ENCODE measurements at places on chromosomes 1 and 21.

DNA sequence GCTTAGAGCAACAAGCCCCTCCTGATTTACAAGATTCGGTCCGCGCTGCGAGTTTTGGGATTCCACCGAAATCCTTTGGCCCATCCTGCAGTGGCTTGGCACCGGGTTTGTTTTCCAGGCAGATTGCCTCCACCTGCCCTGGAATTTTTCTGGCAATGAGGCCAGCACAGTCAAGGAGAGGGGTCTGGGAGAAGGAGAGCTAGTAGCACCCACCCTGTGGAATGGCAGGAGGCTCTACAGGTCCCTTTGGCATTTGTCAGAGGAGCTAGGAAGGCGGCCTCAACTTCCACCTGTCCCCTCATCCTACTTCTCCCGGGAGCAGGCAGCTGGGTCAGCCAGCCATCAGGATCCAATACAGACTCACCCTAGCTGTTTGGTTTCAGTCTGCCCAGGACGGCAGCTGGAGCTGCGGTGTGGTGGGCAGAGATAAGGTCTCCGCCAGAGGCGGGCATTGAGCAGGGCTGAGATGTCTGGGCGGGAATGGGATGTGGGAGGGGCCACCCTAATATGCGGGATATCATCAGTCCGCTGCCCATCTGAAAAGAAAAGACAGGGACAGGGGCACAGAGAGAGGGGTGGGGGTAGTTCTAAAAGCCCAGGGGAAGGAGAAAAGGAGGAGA lies 37.8 kb upstream of the PRELP start:
- DNase-seq: no peak

DNA sequence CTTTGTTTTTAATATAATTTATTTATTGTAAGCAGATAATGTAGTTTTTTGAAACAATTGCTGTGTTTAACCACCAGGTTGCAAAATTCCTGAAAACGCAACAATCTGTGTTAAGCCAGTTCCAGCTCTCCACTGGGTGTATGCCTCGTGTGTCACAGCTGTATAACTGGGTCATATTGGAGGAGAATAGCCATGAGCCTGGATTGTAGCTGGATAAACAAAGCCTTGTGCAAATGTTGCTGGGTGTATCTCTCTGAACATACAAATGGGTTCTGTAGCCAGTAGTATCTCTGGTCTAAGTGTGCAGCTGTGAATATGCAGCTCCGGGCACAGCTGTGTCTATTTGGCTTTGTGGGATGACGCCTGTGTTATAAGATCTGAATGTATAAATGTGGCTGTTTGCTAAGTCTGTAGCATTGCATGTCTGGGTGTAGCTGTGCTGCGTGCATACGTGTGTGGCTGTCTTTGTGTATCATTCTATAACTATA lies 2.8 kb downstream of the TCEA3 start:
- DNase-seq: no peak

- no peak for DNase-seq
These were observed 265.9 kb downstream of the PDE4B start for GRCh38 chr1:66058558-66058957.

- DNase-seq: peak; percentile 36
These were observed 649 bp downstream of the PTPN7 start for GRCh38 chr1:202159534-202160371.

DNA sequence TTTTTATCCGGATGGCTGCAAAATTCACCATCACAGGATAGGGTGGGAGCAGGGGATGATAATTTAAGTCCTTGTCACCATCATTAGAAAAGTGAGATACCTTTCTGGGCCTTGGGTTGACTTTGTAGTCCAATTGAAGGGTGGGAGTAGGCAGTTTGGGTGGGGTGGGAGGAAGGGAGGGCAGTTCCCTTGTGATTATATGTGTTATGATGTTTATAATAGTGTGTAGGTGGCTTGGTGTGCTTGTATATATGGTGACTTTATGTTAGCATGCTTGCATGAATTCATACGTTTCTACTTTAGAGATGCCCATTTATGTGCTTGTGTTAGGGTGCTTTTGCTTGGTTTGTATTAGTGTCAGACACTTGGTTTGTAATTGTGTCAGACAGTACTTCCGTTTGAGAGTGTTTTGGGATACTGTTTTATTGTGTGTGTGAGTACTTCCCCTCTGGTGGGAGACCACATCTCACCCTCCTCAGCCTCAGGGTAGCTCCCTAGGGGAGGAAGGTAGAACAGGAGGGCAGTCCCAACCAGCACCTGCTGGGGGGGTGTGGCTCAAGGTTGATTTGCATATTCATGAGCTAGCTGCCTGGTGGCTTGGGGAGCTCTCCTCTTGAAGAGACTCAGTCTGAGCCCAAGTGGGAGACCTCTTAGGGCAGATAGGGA lies 6.3 kb upstream of the POU3F1 start:
- no peak for DNase-seq

GRCh38 chr1:111758373-111758772 lies 2.7 kb downstream of the DDX20 start:
- no peak for DNase-seq

DNA sequence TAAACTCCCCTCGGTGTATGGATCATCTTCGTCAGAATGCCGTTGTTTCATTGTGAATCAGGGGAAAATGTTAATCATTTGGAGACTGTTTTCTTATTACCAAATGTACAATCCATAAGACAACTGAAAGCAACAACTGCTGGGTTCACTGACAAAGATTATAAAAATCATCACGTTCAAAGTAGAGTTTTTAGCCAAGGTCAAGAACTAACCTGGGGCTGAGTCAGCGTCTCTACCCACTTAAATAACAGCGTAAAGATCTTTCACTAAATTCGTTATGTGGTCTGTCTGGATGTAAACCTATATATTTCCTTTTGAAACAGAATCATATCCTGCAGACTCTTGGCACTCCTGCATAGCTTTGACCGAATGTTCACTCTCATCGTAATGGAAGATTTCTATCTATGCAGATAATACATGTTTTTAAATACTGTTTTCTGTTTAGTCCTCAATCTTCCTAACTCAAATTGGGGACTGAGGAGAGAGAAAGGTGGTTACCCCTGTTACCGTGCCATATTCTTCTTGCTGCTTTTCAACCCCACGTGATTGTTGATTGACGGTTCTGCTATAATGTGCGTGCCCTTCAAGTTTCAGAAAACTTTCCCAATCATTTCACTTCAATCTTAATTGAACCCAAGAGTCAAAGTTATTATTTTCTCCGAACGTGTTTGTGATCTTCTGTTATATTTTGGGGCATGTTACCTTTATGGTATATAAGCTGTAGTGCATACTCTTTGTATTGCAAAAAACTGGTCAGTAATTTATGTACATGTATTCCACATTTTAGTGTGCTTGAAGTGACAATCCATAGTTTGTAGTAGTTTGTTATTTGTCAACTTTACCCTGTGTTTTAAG lies 15.6 kb upstream of the NCMAP start:
- DNase-seq: no peak

- DNase-seq: no peak
These were observed 59.4 kb upstream of the GNG4 start for GRCh38 chr1:235709018-235709417.

DNA sequence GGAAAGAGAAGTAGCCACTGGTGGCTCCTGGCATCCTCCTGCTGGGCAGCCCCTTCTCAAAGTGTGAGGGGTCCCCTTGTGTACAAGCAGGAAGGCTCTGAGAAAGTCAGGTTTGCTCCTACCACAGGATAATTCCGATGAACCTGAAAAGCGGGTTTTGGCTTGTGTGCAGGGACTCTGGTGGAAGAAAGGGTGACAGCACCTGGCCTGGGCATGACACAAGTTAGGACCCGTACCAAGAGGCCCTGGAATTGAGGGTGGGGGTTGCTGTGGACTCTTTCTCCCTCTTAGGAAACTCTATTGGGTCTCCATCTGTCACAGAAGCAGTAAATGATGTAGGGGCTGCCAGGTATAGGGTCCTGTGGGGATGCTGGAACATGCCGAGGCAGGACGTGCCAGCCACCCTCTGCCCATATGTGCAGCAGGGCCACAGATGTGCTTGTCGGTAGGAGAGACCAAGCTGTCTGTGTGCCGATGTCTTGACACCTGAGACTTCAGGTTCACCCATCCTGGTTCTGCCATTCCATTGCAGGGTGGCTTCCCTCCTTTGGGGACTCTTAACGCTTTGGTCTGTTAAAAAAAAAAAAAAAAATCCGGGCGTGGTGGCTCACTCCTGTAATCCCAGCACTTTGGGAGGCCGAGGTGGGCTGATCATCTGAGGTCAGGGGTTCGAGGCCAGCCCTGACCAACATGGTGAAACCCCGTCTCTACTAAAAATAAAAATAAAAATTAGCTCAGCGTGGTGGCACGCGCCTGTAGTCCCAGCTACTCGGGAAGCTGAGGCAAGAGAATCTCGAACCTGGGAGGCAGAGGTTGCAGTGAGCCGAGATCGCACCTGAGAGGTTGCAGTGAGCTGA lies 9.8 kb downstream of the C1orf35 start:
- DNase-seq: no peak

GRCh38 chr1:113433184-113433583 lies 42.9 kb downstream of the MAGI3 start:
- no peak for DNase-seq

GRCh38 chr1:42966688-42967612 lies 8.3 kb upstream of the SLC2A1 start:
- no peak for DNase-seq

DNA sequence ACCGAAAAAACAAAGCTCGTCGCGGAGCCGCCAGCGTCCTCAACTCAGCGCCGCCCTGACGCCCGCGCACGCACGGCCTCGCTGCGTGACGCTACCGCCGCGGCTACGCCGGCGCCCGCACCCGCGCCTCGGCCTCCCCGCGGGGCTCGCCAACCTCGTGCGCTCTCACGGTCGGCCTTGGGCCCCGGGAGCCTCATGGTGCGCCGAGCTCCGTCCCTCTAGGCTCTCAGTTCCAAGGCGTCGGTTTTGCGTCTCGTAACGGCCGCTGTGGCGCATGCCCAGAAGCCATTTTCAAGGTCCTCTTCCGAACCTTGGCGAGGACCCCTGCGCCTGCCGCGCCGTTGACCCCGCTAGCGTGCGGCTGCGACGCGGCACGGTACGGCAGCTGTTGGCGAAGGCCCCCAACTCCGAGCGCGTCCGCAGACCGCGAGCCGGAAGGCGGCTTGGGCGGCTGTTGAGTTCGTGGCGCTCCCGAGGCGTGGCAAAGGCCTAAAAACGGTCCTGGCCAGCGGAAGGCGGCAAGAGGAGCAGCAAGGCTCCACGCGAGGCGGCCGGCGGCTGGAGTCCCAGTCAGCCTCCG lies at the start of gene HENMT1:
Gene HENMT1, minus strand, starts transcription at position 64 of the 580 bp plus-strand sequence. CDS start 1,209 bp downstream, outside the sequence.
- peak; percentile 56 for DNase-seq

DNA sequence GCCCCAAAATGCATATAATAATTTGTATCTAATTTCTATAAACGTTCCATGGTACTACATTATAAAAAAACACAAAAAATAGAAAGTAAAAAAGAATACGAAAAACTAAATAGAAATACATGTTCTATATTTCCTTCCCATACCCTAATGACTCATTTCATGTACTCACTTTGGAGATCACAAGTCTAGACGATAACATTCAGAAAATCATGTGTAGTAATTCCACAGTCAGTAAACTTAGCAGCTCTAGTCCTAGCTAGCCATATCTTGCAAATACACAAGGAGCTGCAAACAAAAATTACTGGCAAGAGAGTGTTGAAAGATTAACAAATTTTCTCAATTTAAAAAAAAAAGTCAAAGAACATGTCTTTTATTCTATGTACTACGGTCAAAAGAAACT lies 1.4 kb downstream of the GOLPH3L start:
- no peak for DNase-seq

- DNase-seq: no peak
These were observed 9.8 kb upstream of the RHBG start for GRCh38 chr1:156359249-156359648.

GRCh38 chr1:230230948-230231773 lies 164.1 kb downstream of the GALNT2 start:
- no peak for DNase-seq

DNA sequence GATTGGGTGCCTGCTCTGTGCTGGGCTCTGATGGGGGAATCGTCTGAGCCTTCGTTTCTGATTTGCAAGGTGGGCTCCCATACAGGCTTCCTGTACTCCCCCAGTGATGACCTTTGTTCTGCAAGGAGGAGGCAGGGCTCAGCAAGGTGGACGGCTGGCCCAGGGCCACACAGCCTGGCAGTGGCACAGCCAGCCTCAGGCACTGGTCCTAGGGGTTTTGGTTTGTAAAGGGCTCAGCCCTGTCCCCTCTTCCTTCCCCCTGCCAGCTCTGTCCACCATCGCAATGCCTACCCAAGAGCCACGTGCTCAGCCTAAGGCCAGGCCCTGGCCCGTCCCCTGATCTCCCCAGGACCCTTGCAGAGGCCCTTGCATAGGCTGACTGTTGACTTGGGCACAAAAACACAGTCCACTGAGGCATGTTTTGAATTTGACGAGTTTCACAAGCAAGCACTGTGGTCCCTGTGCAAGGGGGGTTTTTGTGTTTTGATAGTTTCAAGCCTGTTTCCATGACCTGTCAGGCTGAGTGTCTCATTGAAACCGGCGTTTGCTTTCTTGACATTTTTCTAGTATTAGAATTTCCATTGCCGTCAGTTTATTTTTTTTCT lies 39.5 kb upstream of the TNFRSF1B start:
- no peak for DNase-seq

- no peak for DNase-seq
These were observed 14.9 kb upstream of the RAB42 start for GRCh38 chr1:28577052-28577678.

DNA sequence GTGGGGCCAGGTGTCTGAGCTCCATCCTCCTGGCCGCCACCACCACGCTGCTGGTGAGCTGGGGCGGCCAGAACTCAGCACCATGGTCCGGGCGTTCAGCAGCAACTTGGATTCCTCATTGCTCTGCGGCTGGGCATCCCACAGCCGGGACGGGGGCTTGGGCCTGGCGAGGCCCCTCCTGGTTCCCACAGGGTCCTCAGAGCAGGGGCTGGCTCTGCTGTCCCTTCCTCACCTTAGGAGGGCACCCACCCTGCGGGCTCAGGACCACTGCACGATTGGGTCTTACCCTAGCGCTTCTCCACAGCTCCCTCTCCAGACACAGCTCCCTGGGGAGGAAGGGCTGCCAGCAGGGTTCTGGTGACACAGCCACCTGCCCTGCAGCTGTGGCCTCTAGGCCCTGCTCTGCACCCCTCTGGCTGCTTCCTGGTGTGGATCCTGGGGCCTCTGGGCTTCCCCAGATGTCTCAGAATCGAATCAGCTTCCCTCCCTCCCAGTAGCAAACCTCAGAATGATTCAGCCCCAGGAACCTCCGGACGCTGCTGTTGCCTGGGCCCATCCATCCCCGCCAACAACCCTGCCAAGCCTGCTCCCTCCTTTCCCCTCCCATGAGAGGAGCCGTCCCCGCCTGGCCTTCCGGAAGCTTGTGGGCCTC lies 25.0 kb downstream of the CRYAA start:
- DNase-seq: no peak

DNA sequence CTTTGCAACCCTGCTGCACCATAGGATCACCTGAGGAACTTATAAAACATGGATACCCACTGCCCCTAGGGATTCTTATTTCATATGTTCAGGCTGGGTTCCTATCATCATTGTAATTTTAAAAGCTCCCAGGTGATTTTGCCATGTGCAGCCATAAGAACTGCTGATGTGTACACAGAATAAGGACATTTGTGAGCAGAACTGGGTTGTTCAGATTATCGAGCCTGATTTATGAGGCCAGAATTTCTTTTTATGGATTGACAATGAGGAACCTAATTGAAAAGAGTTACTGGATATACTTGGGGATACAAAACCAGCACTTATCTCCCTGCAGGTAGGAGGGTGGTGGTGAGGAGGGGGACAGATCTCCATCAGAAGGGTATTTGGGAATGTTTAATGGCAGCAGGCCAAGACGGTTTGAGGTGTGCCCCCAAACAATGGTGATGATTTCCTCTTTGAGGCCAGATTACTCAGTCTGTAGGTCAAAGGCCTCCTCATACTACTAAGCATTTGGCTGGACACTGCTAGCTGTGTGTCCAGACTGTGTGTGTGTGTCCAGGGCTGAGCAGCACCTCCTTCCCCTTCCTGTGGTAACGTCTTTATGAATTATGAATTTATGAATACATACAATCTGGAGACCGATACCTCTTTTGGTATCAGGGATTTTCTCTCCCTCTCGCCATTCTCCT lies 18.9 kb downstream of the NOS1AP start:
- DNase-seq: no peak
